Stimulated activated CD8-positive, alpha-beta memory T cell treated with anti-CD3 and anti-CD28 coated beads, Interleukin-15, amount 100 ng/mL, for 4 hours (primary cell): ENCODE measurements at places on chromosomes 2 and 18.

DNA sequence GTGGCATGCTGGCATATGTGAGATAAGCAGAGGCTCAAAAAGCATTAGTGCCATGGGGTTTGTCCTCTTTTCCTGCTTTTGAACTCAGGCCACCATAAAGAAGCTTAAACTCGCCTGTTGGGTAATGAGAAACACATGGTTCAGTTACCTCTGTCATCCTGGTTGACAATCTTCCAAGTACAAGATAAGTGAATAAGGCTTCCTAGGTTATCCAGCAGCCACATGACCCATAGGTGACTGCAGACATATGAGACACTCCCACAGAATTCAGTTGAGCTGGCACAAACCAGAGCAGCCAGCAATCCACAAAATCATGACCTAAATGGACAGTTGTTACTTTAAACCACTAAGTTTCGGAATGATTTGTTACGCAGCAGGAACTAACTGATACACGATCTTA, 97.3 kb downstream of the TACR1 start:
- DNase-seq: no peak

GRCh38 chr2:105187531-105187930, 54.0 kb upstream of the GPR45 start:
- no peak for DNase-seq

DNA sequence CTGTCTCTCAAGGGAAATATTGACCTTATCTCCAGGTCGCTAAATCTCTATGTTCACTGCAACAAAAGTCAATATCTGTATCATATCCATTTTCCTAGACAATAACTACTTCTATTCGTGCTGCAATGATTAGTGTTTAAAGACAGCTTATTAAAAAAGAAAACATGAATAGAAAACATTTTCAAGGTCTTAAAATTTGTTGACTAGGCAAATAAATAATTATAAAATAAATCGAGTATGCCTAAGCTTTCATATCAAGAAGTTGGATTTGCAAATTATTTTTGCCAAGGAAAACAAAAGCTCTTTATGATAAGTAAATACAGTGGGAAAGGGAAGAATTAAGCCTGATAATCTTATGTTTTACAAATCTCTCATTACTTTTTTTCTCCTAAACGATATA, 428.5 kb downstream of the NUP35 start:
- DNase-seq: no peak

GRCh38 chr2:32231959-32232358, 32.7 kb downstream of the NLRC4 start:
- DNase-seq: no peak

DNA sequence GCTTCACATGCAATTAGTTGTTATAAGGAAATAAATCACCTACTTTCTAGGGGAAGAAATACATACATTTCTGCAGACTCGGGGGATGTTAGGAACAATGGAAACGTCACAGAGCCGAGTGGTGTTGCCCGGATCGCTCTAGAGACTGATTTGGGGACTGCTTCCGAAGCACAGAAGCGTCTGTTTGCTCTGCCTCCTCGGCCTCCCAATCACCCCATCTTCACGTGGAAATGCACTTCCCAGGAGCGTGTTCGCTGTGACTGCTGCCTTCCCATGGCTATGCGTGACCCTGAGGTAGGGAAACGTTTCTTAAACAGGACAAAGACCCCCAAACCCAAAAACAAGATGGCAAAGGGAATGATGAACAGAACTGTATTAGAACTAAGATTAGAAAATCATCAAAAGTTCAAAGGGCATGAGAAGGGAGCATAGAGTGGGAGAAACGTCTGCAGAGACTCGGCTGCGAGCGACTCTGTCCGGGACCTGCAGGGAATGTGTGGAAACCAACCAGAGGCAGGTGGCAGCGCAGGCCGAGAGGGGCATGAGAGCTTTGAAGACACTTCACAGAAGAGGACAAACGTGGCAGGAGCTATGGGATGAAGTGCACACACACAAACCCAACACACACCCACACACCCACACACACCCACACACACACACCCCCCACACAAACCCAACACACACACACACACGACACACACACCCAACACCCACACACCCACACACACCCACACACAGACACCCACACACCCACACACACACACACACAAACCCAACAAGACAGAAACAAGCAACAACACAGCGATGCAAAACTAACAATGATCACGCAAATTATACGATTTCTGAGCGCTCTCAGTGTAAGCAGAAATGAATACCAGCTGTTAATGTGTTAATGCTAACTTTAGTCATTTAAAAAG, 41.3 kb downstream of the RTP5 start:
- no peak for DNase-seq

DNA sequence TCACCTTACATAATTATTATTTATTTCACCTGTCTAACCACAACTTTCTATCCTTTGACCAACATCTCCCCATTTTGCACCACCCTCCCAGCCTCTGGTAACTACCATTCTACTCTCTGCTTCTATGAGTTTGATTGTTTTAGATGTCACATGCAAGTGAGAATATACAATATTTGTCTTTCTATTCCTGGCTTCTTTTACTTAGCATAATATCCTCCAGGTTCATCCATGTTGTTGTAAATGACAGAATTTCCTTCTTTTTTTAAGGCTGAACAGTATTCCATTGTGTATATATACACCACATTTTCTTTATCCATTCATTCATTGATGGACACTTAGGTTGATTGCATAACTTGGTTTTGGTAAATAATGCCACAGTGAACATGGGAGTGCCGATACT, 24.0 kb downstream of the PPM1B start:
- DNase-seq: no peak

- DNase-seq: no peak
These were observed 871 bp upstream of the ALS2 start for GRCh38 chr2:201781557-201782051.

DNA sequence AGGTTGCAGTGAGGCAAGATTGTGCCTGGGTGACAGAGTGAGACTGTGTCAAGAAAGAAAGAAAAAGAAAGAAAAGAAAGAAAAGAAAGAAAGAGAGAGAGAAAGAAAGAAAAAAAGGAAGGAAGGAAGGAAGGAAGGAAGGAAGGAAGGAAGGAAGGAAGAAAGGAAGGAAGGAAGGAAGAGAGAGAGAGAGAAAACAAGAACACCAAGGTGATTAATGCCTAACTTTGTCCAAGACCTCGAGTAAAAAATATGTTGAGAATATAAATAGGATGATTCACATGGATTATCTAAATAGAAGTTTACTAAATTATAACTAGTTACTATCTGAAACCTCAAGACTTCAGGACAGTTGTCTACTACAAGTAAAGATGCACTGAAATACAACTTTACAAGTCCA, 7.2 kb downstream of the PECR start:
- no peak for DNase-seq

DNA sequence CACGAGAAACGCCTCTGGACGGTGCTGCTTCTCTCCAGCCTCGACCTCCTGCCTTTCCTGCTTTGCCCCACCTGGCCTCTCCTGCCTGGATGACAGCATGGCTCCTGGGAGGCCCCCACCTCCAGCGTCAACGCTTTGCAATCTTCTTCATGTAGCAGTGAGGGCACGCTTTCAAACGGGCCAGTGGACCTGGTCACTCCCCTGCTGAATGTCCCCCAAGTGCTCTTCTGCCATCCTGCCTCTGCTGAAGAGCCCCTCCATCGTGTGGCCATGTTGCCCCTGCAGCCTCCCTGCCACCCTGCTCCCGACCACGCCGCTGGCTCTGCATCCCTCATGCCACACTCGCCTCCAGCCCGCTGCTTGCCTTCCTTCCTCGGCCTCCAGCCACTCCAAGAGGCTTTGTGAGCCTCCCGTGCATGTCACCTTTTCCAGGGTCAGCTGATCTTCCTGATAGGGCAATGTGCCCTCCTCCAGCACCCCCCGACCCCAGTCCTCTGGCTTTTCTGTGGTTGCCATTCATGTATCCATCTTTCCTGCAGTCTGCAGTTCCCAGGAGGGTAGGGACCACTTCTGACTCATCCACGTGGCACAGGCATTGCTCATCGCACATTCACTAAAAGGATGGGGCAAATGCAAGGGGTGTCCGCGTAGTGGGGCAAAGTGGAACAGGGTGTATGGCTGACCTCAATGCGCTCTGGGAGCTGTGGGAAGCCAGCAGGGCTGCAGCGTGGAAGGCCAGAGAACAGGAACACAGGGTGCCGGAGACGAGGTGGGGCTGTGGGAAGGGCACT, 268.8 kb downstream of the TWIST2 start:
- DNase-seq: no peak

DNA sequence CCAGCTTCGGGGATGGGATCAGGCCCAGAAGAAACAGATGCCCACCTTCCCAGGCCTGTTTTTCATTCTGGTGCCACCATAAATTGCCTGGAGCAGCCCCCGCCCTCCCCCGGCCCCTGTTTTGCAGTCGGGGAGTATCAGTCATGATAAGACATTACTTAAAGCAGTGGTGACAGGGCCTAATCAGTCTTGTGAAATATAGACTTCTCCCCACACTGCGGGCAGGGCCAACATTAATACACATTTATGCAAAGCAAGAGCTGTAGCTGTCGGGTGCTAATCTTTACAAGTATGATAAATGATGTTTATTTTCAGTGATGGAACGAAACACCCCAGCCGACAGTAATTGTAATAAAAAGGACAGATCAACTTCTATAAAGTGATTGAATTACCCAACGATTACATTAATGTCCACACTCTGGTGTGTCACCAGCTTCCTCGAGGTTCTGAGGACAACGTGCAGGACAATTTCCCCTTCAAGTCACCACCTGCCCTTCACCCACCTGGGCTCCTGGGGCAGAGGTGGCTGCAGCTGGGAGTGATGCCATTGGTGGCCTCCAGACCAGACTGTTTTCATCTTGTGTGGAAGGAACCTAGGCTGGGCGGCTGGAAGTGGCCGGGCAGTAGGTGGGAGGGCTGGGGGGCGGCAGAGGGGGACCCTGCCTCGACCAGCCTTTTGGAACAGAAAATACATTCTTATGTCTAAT, 226.0 kb downstream of the TFCP2L1 start:
- no peak for DNase-seq

DNA sequence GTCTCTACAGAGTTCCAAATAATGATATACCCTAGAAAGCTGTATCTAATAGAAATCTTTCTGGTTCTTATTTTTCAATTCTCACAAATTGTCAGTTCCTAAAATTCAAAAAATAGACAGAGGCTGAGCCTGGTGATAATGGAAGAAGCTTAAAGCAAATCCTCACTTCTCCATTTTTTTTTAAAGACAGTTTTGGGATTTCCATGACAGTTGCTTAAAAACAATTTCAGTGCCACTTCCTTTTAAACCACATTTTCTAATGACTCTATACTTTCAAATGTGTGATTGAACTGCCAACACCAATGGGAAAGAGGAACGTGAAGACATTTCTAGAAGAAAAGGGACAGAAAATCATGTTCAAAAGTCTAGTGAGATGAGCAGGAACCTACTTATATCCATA, 4.0 kb downstream of the GKN2 start:
- DNase-seq: no peak

- no peak for DNase-seq
These were observed 148.4 kb upstream of the SPRED2 start for GRCh38 chr2:65580824-65581223.

DNA sequence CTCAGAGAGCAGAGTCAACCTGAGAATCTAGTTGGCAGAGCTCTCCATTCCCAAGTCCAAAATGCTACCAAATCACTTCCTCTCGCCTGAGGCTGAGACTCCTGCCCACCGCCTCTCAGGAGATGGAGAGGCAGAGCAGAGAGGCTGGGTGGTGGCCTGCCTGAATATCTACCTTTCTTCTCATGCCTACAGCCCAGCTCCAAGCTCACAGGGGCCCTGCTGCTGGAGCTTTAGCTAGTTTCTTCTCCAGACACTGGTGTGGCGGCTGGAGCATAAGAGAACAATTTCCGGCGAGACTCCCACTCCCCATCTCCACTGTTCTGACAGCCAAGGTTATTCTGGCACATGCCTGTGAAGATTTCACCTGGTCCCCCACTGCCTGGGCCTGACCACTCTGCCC, 8.1 kb upstream of the CYP26B1 start:
- no peak for DNase-seq

GRCh38 chr2:241417626-241418025, 61.5 kb downstream of the FARP2 start:
- DNase-seq: no peak

DNA sequence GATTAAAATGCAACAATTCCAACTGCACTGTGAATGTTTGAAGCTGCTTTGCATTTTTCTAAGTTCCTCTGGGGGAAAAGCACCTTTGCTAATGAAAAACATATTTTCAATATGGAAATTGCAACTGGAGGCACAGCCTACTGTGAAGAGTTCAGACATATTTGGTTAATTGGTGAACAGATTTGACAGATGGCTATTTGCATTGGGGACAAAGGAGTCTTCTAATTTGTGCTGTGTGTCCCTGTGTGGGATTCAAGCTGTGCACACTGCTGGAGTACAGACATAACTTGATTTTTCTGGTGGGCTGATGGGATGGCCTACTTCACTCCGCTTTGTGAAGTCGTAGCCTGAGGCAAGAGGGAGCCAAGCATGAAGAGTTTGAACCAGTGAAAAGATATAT, 40.7 kb upstream of the ARHGAP25 start:
- no peak for DNase-seq

DNA sequence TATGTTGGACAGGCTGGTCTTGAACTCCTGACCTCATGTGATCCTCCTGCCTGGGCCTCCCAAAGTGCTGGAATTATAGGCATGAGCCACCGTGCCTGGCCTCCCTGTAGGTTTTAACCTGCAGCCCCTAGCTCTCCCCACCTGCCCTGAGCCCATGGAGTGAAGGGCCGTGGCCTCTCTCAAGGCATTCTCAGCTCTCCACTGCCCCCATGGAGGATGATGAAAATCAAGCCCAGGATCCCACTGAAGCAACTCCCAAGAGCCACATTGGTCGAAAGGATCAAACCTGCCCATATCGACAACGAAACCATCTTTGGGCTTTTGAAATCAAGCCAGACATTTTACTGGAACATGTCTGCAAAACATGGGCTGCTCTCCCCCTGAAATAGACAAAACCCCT, 22.4 kb upstream of the CREG2 start:
- no peak for DNase-seq

- DNase-seq: no peak
These were observed 262.1 kb downstream of the LPIN1 start for GRCh38 chr2:12008425-12009061.

- no peak for DNase-seq
These were observed 1132.4 kb upstream of the CDH2 start for GRCh38 chr18:29309366-29309765.

DNA sequence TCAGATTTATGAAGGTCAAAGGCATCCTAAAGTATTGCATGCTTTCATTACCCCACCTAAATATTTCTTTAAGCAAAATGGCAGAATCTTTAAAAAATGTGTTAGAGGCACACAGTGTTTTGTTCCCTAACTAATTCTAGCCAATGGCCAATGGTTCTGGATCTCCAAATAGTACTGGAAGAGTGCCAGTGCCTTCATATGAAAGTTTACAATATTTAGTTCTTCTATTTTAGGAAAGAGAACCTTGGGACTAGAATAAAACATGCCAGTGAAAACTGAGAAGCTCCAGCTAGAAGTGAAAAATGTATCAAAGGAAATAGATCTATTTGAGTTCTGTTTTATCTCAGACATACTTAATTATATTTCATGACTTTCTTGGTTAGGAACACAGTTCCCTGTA, 37.1 kb downstream of the TACR1 start:
- no peak for DNase-seq

- no peak for DNase-seq
These were observed 149.5 kb downstream of the MTX2 start for GRCh38 chr2:176418768-176419167.

- no peak for DNase-seq
These were observed 186.4 kb upstream of the FAM98A start for GRCh38 chr2:33785201-33786106.
